ENCODE measurements at places on chromosomes 1 and 21.
A peak's percentile ranks its signal among the peaks of the same experiment; 100 is the strongest.

GRCh38 chr21:41675574-41675973, 91.3 kb downstream of the RIPK4 start:
- DNase-seq: no peak

- no peak for DNase-seq
These were observed 406.6 kb upstream of the TMPRSS15 start for GRCh38 chr21:18810136-18810535.

DNA sequence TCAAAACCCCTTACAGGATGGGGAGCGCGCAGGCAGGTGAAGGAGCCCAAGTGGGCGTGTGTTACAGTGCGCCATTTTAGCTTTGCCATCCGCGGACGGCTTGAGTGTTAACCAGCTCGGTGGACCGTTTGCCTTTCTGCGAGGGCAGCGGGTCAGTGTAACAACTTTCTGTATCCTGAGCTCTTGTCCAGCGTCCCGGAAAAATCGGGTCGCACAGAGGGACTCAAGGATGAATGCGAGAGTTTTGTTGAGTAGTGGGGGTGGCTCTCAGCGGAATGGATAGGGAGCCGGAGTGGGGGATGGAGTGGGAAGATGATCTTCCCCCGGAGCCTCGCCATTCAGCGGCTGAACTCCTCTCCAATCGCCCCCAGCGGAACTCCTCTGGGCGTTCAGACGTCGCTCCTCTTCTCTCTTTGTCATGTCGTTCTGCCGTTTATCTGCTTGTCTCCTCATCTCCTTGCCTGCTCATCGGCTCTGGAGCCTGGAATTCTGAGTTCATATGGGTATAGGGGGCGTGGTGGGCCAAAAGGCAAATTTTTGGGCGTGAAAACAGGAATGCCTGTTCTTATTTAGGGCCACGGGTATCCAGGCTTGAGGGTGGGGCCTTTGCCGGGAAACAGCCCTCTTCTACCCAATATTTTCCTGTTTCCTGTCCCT, 295.4 kb downstream of the CTH start:
- no peak for DNase-seq

DNA sequence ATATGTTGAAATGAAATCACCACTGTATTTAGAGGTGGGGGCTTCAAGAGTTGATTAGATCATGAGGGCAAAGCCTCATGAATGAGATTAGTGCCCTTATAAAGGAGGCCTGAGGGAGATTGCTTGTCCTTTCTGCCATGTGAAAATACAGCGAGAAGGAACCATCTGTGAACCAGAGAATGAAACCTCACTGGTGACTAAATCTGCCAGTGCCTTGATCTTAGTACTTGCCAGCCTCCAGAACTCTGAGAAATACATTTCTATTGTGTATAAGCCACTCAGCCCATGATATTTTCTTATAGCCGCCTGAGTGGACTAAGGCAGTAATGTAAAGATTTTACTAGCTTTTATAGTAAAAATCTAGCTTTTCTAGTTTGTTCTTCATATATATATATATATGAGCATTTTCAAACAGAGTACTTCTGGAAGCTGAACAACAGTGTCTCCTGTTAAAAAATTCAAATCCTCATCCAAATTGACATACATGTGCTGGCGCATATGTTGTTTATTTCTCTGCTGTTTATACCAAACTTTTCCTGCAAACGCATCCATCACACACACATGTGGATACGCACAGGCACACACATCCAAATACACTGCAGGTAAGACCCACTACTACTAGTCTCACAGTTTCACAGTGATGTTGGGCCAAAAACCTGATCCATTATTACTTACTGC, 213.1 kb downstream of the RGS7 start:
- no peak for DNase-seq

- DNase-seq: no peak
These were observed 2.6 kb downstream of the B4GALT2 start for GRCh38 chr1:43981636-43982035.

- no peak for DNase-seq
These were observed 26.6 kb downstream of the FAM78B start for GRCh38 chr1:166140251-166140650.

DNA sequence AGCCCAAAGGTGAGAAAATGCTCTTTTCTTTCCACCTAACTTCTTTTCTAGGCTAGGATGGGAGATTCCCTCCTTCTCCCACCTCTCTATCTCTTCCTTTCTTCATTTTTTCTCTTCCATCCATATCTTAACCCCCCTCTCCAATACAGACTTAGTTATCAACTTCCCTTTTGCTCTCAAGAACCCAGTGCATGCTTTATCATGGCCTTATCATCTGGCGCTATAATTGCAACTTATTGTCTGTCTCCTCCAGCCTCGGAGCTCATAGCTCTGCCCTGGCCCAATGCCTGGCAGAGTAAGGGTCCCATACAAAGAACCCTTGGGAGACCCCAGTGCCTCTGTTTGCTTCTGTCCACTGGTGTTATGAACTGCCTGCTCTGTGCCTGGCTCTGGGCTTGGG, 71.0 kb upstream of the NFASC start:
- DNase-seq: no peak

DNA sequence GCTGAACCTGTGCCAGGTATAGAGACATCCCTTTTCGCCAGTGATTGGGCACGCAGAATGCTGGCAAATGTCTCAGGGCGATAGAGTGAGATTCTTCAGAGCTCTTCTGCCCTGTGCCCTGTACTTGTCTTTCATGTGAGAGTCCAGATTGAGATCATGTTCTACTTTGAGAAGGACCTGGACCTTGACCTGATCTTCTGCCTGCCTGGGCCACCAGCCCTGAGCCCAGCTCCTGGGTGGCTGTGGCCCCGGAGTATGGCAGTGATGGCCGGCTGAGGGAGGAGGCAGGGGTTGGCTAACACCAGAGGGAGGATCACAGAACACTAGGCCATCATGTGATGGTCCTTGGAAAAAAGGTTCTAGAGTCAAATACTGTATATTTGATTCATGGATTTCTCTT, 13.8 kb downstream of the STRIP1 start:
- DNase-seq: no peak

DNA sequence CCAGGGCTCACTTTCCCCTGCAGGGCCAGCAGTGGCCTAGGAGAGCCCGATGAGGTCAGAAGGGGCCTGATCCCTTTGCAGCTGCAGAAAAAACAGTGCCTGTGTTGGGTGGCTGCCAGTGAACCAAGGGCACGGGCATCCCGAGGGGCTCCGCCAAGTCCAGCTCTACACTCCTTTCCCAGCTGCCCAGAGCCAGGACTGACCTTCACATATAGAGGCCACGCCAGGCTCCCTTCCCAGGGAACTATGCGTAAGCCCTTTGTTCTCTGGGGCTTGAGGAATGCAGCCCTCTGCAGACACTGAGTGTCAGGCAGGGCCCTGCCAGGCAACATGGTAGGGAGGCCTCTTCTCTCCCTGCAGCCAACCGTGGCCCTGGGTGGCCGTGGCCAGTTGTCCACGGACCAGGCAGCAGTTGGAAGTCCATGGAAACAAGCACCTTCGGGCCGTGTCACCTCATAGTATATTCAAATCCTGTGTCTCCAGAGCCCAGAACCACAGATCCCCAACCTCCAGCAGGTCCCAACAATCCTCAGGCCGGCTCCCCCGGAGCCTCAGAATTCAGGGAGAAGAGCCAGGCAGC, 194.0 kb downstream of the NPHP4 start:
- no peak for DNase-seq

DNA sequence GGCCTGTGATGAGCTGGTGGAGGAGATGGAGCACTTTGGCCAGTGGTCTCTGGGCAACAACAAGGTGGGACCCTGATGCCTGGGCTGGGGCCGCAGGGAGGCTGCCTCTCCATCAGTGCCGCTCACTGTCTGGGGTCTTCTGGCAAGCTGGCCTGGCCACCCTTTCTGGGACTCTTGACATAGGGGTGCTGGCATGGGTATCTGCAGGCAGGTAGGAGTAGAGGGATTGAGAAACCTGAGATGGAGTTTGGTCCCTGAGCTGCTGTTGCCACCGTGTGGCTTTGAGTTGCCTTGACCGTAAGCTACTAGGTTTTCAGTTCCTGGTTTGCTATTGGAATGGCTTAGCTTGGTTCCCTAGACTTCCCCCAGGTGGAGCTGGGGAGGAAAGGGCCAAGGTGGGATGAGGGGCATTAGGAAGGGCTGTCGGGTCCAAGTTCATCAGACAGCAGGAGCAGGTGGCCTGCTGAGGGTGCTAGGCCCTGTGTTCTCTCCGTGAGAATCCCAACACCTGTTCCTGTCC, 13.2 kb upstream of the MFN2 start:
- DNase-seq: peak; percentile 49

- peak; percentile 48 for DNase-seq
These were observed 86.4 kb downstream of the GPR161 start for GRCh38 chr1:168050307-168050706.

- DNase-seq: no peak
These were observed 51.1 kb upstream of the RGS21 start for GRCh38 chr1:192265516-192266173.

GRCh38 chr1:223704921-223705878, 7.1 kb upstream of the CAPN2 start:
- no peak for DNase-seq

DNA sequence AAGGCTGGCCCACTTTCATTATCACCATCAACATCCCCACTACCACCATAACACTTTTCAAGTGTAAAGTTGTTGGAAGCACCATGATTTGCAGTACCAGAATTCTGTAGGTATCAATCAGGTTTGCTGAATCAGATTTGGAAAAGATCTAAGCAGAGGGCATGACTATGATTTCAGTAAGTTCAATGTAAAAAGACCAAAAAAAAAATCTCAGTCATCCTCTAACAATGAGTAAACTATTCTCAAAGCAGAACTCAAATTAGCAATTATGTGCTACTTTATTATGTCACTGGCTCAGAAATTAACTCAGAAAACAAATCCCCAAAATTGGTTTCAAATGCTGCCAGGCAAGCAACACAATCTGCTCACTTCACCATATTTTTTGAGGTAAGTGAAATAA, 187.8 kb upstream of the HP1BP3 start:
- no peak for DNase-seq

DNA sequence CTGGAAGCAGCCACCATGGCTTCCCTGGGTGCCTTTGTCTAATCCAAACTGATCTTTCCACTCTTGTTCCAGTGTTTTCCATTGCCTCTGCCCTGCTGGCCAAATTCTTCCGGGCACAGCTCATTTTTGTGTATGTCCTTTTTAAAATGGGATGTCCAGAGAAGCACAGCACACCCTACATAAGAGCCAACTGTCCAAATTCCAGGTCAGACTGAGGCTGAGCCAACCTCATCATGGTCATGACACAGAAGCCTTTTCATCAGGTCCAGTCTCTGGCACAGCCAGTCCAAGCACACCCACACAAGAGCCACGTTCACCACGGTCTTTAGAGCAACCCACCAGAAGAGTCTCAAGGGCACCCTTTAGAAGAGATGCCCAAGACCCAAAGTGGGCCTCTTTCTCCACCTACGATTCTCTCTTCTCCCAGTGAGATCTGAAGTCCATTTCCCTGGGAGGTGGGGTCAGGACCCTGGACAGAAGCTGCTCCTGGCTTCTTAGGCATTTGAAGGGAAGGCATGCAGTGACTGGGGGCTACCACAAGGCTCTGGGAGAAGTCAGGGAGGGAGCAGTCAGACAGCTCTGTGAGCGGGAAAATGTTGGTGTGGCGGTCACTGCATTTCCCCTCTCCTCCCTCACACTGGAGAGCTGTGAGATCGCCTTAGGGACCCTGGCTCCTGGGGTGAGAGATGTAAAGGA, 53.2 kb downstream of the SYT2 start:
- DNase-seq: no peak

- no peak for DNase-seq
These were observed 6.2 kb downstream of the CORT start for GRCh38 chr1:10456048-10456447.

DNA sequence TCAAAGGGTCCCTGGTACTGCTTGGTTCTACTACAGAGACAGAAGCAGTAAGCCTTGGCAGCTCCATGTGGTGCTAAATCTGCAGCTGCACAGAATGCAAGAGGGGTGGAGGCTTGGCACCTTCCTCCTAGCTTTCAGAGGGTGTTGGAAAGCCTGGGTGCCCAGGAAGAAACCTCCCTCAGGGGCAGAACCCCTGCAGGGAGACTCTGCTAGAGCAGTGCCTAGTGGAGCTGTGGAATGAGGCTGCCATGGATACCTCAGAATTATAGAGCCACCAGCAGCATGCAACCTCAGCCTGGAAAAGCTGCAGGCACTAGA, 76.2 kb upstream of the TLR5 start:
- DNase-seq: no peak

- DNase-seq: no peak
These were observed 1.7 kb upstream of the SMAP2 start for GRCh38 chr1:40371707-40372258.

- DNase-seq: no peak
These were observed 690.6 kb upstream of the ZP4 start for GRCh38 chr1:238581332-238581731.

GRCh38 chr1:41383094-41383852, 22.0 kb downstream of the FOXO6 start:
- DNase-seq: no peak

- no peak for DNase-seq
These were observed 183.5 kb downstream of the CDC42BPA start for GRCh38 chr1:227134686-227135314.

DNA sequence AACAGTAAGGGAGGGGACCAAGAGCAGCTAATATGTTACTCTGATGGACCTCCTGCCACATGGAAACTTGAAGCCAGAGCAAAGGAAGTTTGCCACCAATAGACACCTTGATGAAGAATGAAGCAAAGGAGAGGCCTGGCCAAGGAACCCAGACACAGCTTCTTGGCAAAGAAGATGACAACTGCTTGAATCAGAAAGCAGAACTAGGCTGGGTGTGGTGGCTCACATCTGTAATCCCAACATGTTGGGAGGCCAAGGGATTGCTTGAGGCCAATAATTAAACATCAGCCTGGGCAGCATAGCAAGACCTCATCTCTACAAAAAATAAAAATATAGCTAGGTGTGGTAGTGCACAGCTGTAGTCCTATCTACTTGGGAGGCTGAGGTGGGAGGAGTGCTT, 31.7 kb upstream of the CAPZB start:
- DNase-seq: no peak

DNA sequence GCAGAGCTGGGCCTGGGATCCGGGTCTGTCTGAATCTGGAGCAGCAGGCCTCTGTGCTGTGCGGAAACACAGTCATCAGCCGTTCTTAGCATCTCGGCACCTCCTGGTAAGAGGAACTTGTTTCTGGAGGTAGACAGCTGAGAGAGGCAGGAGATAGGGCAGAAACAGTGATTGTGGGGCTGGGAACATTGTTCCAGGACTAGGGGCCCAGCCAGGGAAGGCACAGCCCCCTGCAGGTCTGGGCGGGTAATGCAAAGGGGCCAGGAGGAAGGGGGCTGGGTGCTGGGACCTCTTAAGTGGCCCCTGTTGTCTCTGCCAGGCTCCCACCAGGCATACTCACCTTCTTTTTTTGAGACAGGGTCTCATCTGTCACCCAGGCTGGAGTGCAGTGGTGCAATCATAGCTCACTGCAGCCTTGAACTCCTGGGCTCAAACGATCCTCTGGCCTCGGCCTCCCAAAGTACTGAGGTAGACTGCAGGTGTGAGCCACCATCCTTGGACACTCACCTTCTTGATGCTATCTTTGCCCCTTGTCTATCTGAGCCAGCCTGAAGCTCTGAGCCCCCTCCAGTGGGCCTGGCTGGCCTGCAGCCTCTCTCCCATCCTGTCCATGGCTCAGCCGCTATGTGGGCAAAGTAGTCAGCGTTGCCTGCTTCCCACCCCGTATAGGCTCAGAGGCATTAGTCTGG, 134.3 kb upstream of the ZBTB40 start:
- no peak for DNase-seq

- DNase-seq: no peak
These were observed 11.3 kb downstream of the ZBTB40 start for GRCh38 chr1:22462928-22463327.

All from NCI-H187 treated with DMSO at 0.1 percent for 48 hours (cell line).